Motor neuron (in vitro differentiated cells): ENCODE measurements at places on chromosomes 3 and 15. TPM values are rescaled to one million over a fixed set of nuclear protein-coding genes. Genes with fewer than 3 reads are reported as not detected.
A peak's percentile ranks its signal among the peaks of the same experiment; 100 is the strongest.

Gene XCR1
- total RNA-seq: 0.63 and 0.71 TPM in 2 replicates

DNA sequence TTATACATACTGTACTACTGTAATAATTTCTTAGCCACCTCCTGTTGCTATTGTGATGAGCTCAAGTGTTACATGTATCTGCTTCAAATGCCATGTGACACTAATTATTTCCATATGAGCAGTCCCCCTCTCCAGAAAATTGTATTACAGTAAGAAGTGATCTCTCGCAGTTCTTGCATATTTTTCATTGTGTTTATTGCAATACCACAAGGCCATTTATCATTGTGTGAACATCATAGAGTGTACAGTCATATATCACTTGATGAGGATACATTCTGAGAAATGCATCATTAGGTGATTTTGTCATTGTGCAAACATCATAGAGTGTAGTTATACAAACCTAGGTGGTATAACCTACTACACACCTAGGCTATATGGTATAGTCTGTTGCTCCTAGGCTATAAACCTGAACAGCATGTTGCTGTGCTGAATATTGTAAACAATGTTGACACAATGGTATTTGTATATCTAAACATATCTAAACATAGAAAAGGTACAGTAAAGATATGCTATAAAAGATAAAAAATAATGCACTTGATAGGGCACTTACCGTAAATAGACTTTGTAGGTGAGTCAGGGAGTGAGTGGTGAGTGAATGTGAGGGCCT is 189.6 kb upstream of the MLF1 start:
- ATAC-seq: peak; percentile 35

GRCh38 chr3:37279236-37279635 is 104.9 kb upstream of the LRRFIP2 start:
- ATAC-seq: no peak

- no peak for ATAC-seq
These were observed 15.1 kb downstream of the MYZAP start for GRCh38 chr15:57606816-57607215.

- ATAC-seq: no peak
These were observed 3.5 kb downstream of the NSMCE3 start for GRCh38 chr15:29266052-29266582.
